T-helper 2 cell (primary cell): ENCODE measurements at places on chromosomes 6 and 20.

- DNase-seq, result peak; percentile 2
Observed at GRCh38 chr6:117601811-117602150, 530 bp downstream of the GOPC start.

DNA sequence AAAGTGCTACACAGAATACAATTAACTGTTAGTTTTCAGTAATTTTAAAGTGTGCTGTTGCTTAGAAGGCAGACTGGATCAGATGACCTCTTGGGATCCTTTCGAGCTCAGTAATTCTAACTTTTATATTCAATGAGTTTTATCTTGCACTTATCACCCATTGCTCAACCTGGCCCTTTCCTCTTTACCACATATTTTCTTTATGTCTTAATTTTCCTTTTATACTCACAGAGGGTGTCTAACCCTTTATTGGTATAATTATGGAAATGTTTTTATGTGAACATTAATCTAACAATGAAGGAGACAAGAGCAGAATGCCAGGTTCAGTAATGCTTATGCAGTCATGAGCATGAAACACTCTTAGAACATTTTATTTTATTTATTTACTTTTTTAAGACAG is 39.7 kb upstream of the CARMIL1 start:
- no peak for DNase-seq

GRCh38 chr6:78031228-78031627 is 378.4 kb downstream of the MEI4 start:
- no peak for DNase-seq

DNA sequence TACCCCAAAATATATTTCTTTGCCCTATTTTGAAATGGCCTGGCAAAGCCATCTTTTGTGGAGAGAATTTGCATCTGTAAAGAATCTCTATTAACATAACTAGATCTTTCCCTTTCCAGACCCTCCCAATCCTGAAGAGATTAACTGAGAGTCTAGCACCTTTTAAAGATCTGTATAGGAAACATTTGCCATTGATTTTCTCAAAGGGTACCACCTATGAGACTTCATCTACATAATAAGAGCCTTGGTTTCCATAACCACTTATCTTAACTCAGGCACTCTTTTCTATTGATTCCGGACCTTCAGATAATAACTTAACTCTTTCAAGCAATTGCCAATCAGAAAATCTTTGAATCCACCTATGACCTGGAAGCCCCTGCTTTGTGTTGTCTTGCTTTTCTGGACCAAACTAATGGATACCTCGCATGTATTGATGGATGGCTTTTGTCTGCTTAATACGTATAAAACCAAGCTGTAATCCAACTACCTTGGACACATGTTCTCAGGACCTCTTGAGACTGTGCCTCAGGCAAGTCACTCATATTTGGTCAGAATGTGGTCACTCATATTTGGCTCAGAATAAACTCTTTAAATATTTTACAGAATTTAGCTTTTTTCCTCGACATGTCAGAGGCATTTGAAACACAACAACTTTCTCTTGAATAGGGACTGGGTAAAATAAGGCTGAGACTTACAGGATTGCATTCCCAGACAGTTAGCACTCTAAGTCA is 31.4 kb downstream of the SLC22A2 start:
- DNase-seq, result no peak

DNA sequence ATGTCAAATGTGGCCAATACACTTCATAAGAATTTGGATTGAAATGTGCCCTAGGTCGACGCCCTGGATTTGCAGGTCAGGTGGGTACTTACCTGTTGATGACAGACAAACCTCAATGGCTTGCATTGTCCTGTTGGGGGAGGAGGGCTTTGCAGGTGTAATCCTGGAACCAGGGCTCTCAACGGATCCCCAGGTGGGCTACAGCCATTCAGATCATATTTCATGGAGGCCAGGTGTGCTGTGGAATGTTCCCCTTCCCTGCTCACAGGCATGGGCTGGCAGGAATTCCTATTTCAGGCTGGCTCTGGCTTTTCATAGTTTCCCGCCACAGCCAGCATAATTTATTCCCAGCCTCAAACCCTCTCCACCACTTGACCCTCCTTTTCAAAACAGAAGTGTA is 254.7 kb downstream of the SMOC2 start:
- DNase-seq, result no peak

GRCh38 chr6:34575326-34575725 is 19.2 kb upstream of the SPDEF start:
- DNase-seq, result no peak

GRCh38 chr6:15708231-15708630 is 45.4 kb upstream of the DTNBP1 start:
- no peak for DNase-seq

DNA sequence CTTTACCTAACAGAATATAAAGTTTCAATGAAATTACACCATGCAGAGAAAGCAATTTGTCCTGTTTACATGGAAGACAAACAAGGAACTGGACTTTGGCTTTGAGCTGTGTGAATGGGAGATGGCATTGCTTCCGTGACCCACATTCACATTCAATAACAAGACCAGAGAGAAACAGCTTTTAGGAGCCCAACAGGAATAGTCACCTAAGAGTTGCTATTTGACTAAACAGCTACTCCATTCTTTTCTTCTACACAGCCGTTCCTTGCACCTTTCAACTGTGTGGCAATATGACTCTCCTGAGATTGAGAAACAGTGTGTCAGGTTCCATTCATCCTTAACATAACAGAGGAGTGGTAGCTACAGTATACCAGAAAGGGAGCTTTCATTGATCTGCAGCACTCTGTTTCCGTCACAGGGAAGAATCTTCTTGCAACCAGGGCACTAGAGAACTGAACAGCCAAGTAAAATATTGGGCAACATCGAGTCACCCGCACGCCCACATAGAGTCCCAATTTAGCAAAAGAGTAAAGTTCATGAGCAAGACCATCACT is 355.1 kb downstream of the HAO1 start:
- no peak for DNase-seq

DNA sequence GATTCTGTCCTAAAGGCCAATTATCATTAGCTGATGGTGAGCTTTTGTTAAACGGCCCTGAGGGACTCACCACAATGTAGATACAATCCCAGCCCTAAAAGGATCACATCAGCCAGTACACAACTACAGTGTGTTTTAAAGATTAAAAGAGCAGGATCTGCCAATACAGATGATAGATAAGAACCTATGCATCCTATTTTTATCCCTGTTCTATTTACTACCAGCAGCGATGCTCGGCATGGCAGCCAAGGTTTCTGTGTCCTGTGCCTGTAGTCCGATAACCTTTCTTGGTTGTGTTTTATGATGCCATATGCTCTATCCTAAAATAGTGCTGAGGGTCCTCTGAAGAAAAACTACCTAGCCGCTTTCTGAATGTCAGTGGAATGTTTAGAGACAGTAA is 289.4 kb downstream of the PHACTR1 start:
- DNase-seq, result no peak

- no peak for DNase-seq
Observed at GRCh38 chr6:119340796-119341487, 8.6 kb downstream of the MAN1A1 start.

DNA sequence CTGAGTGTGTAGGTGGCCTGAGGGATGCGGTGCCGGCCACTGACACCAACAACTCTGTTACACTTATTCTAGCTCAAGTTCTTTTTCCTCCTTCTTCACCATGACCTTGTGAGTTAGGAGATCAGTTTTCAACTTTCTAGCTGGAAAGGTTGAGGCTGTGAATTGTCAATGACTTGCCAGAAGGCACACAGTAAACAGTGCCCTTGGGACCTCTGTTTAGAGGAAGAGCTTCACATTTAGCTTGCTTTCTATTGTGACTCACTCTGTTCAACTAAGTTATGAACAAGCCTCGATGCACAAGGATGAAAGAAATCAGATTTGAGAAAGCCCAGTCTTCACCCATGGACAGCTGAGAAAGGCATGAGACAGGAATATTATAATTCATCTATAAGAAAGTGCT is 455.6 kb downstream of the MAFB start:
- DNase-seq, result no peak

GRCh38 chr20:23265226-23265625 is 85.4 kb upstream of the NXT1 start:
- DNase-seq, result no peak

DNA sequence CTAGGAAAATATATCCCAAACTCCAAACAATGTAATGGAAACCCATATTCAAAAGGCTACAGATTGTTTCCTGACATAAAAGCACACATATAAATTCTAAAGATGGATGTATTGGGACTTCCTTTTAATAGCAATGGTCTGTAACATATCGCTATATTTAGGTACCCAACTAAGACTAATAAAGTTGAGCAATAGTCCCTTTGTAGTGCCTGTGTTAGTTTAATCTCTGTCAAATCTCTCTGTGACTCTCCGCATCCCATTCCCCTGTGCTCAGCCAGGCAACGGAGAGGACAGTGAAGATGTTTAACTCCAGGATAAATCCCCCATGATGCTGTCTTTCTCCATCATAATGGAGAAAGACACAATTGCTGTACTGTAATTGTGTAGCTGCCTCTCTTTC is 19.0 kb downstream of the RCAN2 start:
- DNase-seq, result no peak

DNA sequence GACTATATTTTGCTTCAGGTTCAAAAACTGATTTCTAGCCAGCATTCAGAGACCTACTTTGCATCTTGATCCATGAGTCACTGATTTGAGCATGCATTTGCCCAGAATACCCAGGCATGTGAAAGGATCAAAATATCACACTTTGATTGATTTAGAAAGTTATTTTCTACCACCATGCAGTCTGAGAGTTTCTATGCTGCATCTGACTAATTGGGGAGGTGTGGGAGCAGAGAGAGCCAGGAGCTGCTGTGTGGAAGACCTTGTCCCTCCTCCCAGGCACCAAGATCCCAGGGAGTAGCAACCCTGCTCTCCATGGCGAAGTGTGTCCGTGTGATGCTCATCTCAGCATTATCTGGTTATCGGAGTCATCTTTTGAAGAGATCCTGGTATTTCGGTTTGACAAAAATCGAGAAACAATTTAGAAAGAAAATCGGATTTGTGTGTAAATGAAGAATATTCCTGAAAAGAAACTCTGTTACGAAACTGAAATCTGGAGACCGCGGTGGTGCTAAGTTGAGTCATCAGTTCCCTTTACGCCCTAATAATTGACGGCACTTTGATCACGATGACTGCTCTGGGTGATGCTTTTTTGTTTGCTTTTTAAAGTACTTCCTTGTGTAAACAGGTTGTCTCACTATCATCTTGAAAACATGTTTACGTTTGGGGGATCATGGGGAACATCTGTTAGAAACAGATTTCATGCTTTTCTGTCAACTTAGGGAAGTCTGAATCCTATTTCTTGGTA is 193.4 kb downstream of the BACH2 start:
- no peak for DNase-seq
